ENCODE measurements at places on chromosomes 12 and 14.

DNA sequence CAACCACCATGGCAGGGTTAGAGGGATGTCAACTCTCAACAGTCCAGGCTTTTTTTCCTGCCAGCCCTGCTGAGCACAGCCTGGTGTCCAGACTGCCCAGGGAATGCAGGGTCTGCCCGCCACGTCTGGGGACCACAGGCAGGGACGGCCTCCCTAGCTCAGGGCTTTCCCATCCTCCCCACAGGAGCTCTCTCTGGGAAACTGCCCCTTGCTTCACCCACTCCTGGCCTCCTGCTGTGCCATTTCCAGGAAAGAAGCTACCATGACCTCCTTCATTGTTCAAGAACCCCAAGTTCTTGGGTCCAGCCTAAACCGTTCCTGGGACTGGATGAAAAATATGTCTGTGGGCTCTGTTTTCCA is 4.8 kb downstream of the SCNN1A start:
- DNase-seq = no peak

GRCh38 chr12:44015333-44015941 is 179.6 kb downstream of the TMEM117 start:
- DNase-seq = peak; percentile 67

DNA sequence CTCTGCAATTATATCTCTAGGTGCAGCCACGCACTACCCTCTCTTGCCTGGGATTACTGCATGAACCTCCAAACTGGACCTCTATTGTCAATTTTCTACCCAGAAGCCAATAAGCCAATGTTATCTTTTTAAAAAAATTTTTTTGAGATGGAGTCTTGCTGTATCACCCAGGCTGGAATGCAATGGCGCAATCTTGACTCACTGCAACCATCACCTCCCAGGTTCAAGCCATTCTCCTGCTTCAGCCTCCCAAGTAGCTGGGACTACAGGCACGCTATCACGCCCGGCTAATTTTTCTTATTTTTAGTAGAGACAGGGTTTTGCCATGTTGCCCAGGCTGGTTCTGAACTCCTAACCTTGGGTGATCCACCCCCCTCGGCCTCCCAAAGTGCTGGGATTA is 11.2 kb upstream of the PXN start:
- DNase-seq = no peak

DNA sequence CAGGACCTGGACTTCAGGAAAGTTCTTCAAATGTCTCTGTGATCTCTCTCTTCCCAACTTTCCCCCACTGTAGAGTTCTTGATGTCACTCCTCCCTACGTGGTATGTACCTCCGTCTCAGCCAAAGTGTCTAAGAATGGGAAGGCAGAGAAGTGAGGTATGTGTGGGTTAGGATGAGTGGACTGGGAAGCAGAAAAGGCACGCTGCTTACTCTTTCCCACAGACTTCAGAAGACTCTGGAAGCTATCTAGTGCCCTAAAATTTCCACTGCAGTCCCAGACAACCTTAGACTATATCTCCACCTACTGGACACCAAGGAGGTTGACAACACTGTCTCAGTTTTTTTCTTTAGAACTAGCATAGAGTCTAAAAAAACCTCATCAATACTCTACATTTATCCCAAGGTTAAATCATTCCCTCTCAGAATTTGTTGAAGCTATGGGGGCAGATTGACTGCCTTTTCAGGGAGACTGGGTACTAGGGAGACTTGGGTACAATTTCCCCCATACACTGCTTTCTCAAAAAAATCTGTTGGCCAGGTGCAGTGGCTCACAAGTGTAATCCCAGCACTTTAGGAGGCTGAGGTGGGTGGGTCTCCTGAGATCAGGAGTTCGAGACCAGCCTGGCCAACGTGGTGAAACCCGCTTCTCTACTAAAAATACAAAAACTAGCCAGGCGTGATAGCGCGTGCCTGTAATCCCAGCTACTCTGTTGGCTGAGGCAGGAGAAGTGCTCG is 20.6 kb upstream of the ITGA5 start:
- peak; percentile 58 for DNase-seq

DNA sequence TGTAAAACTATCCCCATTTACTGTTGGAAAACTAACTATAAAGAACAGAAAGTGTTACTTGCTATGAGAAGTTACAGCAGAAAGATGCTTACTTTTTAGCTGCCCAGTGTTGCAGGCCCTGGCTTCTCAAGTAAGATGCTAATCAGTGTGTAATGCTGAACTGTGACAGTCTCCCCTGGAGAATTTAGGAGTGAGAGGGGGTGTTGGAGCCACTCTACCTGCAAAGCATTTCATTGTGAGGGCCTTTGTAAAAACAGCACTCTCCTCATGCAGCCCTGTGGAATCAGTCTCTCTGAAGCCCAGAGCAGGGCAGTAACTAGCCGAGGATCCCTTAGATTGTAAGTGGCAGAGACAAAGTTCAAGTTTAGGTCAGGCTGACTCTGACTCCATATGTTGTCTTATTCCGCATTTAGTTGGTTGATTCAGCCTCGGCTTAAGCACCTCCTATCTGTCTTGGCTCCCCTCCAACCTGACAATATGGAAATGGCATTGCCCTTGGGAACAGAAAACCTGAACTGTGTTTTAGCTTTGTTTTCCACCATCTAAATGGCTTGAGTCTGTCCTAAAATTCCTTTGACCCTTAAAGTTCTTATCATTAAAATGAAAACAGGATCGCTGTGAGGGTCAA is 141.3 kb downstream of the PRKCH start:
- peak; percentile 53 for DNase-seq

DNA sequence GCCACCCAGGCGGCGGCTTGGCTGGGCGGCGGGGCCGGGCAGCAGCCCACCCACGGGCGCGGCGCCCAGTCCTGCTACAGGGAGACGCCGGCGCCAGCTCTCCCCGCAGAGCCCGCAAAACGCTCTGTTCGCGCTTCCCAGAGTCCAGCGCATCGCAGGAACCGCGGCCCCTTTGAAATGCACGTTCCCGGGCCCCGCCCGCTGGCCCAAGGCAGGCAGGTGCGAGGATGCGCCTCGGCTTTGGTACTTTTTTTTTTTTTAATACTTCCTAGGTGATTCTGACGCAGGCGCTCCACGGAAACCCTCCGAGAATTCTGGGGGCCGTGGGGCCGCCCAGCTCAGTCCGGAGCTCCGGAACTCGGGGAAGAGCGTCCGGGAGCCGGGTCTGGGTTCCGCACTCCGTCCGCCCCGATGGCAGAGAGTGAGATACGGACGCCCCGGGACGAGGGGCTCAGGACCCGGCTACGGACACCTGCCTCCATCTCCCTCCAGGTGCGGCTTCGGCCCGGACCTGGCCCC is 483 bp downstream of the POC1B start:
- no peak for DNase-seq

DNA sequence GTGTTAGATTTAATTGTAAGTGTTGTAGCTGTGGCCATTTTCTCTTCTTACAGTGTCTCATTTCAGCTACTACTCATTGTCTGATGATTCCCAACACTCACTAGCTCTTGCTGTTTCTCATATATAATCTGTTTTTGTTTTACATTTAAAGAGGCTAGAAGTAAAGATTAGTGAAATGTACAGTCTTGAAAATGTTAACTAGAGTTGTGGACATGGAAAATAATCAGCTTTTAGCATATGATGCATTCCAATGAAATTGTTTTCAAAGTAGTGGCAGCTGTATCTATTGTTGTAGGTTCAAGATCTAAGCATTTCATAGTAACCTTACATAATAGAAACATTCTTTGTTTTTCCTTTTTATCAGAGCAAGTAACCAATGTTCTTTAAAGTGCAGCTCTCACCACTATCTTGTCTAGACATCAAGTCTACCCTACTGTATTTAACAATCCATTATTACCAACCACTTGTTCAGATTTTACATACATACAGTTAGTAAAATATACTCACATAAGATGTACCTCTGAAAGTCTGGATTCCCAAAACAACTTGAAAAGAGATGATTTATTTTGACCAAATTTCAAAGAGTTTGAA is 76.9 kb downstream of the PPHLN1 start:
- peak; percentile 26 for DNase-seq

DNA sequence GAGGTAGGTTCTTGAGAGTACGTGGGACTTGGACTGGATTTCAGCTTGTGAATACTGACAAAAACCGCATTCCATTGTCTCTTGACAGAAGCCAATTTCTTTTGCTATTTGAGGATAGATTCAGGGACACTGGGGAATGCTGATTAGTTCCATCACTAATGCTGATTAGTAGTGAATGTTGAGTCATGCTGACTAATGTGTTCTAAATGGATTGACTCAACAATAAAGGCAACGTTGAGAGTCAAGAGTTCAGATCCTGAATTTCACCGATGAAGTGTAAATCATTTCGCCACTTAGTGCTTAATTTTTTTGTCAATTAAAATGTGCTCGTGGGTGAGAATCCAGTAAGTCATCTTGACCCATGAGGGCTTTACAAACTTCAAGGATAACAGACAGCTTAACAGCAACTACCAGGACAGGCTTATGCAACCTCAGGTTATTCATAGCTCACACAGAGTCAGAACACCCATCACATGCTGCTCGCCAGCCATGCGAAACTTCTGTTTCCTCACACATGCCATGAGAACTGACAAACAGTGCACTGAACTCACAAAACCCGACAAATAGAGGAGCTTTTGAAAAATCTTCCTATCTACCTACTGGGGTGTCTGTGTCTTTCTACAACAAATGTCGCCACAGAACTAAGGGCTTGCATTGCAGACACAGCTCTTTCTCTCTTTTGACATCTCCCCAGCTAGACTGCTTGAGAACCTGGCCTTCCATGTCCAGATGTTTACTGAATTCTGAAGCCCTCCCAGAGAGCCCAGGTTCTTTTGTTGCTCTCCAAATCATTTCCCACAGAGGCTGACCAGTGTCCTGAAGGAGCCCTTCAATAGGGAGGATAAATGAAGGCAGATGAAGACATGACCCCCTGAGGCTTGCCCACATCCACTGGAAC is 316.4 kb downstream of the ZFP36L1 start:
- no peak for DNase-seq

DNA sequence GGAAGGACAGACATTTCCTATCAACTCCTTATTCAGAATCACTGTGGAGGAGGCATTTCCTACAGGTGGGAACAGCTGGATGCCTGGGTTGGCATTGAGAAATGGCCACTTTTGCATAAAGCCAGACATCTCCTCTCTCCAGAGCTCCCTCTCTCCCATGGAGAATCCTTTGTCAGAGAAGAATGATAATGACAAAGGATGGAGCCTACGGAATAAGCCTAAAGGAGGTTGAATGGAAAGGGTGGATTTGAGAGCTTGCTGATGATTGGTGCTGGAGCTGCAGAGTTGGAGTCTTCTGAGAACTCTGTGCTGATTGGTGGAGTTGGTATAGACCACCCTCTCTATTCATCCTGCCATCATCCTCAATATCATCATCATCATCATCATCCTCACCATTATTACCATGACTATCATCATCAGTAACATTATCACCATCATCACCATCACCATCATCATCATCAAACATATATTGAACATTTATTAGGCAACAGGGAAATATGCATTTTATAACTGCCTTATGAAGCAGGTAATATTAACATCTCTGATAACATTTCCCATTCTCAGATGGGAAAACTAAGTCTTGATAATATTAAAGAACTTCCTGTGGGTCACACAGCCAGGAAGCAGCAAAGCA is 89.2 kb upstream of the HSPB8 start:
- DNase-seq = no peak

GRCh38 chr12:76878099-76878898 is 520 bp downstream of the CSRP2 start:
- peak; percentile 61 for DNase-seq

DNA sequence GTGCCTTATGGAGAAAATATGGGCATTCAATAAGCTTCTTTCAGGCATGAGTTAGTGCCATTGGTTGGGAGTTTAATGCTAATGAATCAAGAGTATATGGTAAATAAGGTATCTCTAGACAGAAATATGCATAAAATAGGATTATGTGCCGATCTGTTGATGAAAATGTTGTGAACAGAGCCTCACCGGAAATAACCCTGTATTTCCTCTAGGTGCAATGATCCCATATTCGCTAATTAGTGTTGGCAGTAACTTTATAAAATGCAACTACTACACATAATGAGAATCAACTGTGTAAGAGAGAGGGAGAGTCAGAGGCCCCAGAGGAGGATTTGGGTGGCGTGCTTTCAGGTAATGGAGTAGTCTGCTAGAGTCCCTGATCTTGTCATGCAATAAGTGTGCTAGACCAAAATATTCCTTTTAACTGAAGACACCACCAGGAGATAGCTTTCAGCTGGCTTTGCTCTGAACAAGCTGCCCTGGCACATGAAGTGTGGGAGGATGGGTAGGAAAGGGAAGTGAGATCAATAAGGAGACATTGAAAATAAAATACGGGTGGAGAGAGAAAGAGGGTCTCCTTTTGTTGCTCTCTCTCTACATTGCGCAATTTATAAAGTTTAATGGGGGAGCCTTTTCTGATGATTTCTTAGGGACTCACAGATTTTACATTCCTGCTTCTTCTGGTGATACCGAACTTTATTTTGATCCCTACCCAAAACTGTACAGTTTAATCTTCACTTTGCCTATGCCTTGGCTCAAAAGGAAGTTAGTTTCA is 68.6 kb upstream of the PLXNC1 start:
- no peak for DNase-seq

- no peak for DNase-seq
Observed at GRCh38 chr12:106032623-106032925, 106.2 kb downstream of the NUAK1 start.

DNA sequence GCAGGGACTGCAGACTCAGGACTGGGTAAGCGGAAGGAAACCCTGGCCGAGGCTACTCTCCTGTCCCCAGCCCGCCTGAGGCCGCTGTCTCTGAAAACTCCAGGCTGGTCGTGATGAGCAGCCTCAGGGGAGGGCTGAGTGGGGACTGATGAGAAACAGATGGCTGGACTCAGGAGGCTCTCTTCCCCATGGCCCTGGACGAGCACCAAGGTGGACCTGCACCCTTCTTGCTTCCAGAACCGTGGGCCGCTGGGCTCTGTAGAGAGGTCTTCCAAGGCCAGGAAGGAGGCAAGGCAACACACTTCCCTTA is 1.1 kb downstream of the TEX22 start:
- DNase-seq = no peak

- DNase-seq = no peak
Observed at GRCh38 chr12:68158432-68158831, 1.1 kb downstream of the IFNG start.

DNA sequence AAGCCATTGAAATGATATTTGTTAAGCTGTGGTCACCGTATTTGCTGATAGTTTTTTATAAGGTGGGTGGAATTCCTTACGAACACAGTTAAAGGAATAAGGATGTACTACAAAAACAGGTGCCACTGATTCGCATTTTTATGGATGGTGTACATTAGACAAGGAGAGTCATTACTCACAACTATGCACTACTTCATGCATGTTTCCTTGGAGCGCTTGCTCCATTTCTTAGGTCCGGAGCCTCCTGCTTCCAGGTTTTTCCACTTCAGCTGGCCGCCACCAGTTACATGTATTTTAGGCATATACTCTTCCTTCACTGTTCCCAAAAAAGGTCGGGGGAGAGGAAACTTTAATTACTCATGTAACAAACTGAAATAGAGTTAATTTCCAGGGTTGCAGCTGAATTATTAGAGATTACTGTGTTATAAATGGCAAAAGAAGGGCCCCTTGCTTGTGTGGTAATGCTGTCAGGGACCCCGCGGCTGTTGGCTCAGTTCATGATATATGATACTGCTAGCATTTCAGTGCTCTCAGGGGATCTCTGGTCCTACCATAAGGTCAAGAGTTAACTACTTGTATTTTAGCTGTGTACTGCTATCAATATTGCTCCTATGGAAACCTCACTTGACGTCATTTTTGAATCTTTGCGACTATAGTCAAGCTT is 454.7 kb downstream of the NPAS3 start:
- DNase-seq = peak; percentile 22
